ENCODE measurements at places on chromosomes 11 and 22.

GRCh38 chr11:86040919-86041850, 27.7 kb downstream of the PICALM start:
- no peak for DNase-seq

DNA sequence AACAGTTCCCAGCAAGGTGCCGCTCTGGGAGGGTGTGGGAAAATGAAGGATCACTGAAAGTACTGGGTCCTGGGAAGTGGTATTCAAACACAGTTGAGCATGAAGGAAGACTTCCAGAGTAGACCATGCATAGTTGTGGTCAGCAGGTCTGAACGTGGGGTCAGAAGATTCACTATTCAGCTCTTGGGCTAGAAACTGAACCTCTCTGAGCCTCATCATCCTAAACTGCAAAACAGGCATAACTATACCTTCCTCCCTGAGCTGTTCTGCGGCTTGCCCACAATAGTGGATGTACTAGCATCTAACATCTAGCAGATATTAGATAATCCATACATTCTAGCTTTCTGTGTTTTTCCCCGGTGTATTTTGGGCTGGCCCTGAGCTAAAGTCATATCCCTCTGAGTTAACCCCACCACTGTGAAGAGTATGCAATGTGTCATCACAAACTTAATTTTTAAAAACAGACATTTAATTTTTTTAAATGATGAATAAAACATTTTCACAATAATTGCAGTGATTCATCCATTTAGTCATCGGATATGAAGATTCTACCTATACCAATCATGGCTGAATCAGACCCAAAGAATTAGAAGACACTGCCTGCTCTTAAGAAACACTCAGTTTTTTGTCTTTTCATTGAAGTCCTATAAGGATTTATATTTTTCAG, 179.1 kb downstream of the BLID start:
- DNase-seq = no peak

DNA sequence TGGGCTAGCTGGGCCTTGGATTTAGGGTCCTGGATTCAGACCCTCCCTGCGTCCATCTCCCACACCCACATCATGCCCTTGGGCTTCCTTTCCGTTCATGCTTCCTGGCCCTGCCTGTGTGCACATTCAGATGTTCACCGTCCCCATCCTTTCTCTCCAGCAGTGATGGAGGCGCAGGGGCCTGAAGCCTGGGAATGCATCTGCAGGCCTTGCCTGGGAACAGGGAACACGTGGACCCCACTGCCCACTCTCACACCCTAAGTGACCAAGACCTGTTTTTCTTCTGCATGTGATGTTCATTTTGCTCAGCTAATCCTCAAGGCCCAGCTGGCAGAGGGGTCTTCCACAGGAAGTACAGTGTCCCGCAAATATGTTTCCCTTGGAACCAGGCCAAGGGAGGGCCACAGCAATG, 91.6 kb upstream of the PARVA start:
- DNase-seq = no peak

GRCh38 chr11:63939397-63939891, 642 bp downstream of the NAA40 start:
- no peak for DNase-seq

GRCh38 chr11:79860336-79860735, 419.5 kb upstream of the TENM4 start:
- no peak for DNase-seq

DNA sequence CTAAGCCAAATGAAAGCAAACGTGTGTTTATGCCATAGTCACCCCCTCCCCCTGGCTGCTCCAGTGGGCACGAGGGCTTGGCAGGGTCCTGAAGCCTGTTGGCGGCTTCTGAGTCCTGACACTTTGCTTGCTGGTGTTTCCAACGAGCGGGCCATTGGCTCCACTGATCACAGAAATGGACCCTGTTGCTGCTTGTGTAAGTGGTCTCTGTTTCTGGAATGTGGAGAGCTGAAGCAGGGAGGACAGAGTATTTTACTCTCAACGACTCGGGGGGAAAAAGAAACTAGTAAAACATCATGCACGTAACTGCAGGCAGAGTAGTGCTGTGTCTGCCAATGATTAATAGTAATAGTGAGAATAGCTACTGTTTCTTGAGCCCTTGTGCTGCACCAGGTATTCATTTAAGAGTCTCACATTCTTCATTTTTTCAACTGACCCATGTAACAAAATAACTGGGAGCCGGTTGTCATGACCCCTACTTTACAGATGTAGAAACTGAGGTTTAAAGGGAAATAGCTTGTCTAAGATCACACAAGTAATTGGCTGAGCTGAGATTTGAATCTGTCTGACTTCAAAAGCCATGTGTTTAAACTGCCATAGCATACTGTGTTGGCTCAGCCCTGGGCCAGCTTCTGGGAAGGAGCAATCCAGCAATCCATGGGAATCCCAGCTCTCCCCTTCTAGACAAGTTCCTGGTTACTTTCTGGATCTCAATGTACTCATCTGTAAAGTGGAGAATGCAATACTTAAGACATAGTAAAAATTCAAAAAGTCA, 526.7 kb downstream of the INSC start:
- no peak for DNase-seq

- no peak for DNase-seq
Observed at GRCh38 chr22:24134090-24134846, 47.0 kb upstream of the SUSD2 start.
